Stimulated activated CD8-positive, alpha-beta memory T cell treated with anti-CD3 and anti-CD28 coated beads, Interleukin-2, amount 100 ng/mL, for 1 hour (primary cell): ENCODE measurements at places on chromosomes 1 and 21.

DNA sequence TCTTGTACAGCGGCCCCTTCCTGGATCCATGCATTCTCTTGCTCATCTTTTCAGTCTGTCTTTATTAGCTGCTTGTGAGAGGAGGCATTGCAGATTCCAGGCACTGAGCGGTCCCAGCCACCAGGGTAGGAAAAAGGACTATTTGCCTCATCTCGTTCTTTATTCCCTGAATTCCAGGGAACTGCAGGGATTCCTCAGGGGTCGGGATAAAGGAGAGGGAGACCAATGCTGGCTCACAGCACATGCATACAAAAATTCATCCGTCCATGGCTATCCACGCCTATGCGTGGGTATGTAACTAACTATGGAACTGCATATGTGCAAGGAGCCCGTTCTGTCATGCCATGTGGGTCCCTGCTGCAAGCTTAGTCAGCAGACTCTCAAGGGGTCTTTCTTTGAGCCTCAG lies 879 bp upstream of the PLPPR5 start:
- DNase-seq: no peak

DNA sequence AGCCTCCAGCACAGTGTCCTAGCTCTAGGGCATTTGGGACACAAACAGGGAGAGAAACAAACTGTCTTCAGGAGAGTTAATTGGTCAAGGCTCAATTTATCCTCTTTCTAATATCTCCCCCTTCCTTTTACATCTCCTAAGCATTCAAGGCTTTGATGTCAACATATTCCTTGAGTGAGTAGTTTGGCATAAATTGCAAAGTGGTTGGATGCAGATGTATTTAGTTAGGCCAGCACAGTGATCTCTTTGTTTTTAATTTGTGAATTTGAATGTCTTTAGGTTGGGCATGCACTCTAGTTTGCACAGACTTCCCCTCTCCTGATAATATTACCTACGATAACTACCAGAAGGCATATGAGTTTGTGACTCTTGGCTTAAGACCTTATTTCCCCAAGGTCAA lies 12.5 kb upstream of the OLFML2B start:
- no peak for DNase-seq

GRCh38 chr1:42922687-42923366 lies 35.8 kb downstream of the SLC2A1 start:
- no peak for DNase-seq

GRCh38 chr1:53698384-53698980 lies 40.5 kb downstream of the GLIS1 start:
- DNase-seq: no peak

DNA sequence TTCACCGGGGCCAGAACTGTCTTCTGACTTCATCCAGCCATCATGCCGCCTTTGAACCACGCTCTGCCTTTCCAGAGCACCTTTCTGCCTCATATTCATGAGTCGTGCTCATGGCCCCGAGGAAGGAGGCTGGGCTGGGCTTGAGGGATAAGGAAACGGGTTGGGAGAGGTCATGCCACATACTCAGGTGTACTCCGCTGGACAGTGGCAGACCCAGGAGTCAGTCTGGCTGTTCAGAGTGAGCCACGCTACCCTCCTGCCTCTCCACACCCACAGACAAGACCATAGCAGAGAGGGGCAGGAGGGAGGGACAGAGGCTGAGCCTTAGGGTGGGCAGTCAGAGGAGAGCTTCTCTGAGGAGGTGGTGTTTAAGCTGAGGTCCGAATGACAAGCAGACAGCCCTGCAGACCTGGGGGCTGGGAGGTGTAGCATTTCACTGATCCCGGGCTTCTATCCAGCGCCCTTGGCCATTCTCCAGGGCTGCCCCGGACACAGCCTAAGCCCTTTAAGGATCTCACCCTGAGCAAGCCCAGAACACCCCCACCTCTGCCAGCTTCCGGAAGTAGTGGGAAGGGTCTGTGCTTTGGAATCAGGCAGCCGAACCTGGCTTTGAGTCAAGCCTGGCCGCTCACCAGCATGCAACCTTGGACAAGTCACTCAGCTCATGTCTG lies 102.3 kb downstream of the LACTBL1 start:
- DNase-seq: no peak

DNA sequence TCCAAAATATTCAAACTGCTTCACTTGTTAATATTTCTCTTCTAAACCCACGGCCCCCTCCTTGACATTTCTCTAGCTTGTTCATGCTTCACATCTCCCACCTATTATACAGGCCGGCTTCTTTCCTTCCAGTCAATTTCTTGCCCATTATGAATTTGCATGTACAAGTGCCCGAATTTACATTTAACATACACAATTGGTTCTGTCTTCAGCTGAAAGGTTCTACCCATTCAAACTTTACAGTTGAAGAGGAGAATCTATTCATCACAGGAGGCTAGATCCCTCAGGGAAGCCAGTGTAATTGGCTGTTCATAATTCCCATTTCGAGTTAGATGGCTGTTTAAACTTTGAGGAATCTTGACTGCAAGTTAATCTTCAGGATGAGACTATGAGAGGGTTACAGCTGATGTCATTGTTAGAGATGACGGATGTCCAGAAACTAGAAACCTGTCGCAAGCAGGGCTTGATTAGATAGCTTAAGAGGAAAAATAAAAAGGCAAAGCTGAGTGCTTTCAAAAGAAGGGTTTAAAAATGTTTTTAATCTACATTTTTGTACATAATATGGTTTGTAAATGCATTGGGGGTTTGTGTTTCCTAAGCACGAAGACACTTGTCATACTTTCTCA lies 157.0 kb downstream of the ADSS2 start:
- DNase-seq: no peak

DNA sequence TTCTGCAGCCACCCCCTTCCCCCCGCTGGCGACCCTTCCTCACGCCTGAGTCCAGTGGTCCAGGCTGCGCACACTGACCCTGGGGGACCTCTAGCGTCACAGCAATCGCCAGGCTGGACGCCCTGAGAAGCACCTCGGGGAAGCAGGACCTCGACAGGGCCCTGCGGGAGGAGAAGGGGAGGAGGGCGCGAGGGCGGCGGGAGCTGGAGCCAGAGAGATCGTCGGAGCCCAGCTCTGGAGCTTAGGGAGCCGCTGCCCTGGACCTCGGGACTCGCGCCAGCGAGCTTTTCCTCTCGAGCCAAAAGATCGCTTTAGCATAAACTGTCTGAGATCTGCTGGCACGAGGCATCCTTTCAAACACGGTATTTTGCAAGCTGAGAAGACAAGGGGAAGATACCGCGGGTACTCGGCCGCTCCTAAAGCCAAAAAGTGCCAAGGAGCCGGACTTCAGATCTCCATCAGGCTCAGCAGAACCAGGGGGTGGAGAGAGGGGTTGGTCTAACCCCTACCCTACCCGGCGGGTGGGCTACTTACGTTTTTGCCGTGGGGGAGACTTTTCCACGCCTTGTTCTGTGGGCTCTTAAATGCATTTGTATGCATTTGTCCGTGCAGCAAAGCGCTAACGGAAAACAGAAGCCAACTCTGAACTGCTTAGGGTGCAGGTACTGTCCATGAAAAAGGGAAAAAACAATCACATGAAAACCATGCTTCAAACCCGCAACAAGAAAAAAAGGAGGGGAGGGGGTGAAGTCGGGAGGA lies 586 bp downstream of the COL24A1 start:
- DNase-seq: no peak

GRCh38 chr1:197304638-197305200 lies 36.7 kb downstream of the CRB1 start:
- DNase-seq: no peak

- DNase-seq: no peak
Observed at GRCh38 chr1:200226268-200226968, 183.4 kb downstream of the ZNF281 start.

DNA sequence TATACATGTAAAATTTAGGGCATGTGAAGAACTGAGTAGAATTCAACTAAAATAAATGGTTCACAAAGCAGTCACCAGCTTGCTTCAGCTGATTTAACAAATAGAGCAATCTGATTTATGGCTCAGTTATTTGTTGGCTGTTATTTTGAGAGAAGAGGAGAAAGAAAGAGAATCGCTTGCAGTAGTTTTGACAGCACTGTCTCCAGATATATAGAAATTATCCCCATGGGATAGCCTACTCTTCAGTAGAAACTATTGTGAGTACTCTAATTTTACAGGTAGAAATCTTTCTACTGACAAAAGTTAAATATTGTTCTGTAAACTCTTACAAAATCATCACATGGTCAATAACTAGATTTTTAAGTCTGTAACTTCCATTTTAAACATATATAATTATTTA lies 1098.2 kb downstream of the MRPL39 start:
- no peak for DNase-seq

GRCh38 chr1:222570837-222571236 lies 18.9 kb downstream of the TAF1A start:
- DNase-seq: no peak

GRCh38 chr1:79293611-79294010 lies 287.1 kb upstream of the ADGRL4 start:
- no peak for DNase-seq

GRCh38 chr1:165254376-165254775 lies 102.1 kb downstream of the LMX1A start:
- DNase-seq: no peak

GRCh38 chr1:4292861-4293260 lies 361.5 kb upstream of the AJAP1 start:
- no peak for DNase-seq

DNA sequence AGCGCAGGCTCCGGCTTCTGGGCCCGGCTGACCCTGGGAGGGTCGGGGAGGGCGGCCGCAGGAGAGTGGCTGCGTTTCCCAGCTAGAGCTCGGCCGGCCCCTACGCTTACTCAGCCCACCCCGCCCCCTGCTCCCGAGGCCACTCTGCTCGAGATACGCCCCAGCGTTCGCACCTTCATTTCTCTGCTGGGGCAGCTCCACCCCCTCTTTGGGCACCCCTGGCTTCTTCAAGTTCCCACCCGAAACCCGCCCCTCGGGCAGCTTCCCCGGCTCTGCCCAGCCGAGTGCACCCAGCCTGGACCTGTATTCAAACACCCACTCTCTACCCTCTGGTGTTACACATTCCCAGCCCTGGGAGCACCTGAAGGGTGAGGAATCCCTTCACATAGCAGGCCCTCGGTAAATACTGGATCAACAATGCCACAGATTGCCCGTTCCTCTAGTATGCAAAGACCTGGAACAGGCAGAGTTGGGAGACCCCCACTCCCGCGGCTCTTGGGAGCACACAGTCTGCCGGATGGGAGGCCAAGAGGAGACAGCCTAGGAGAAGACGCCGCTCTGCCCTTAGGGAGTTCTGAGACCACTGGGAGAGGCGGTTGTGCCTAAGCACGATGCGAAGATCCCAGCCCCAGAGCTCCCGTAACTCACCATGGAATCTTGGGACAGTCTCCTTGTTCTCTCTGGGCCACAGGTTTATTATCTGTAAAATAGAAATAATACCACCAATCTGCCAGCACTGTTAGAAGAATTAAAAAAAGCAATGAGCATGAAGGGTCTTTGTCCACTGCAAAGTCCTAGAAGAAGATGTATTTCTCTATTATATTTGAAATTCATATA lies 566 bp upstream of the PAQR7 start:
- no peak for DNase-seq

- no peak for DNase-seq
Observed at GRCh38 chr21:39847877-39848276, 19.4 kb upstream of the PCP4 start.

DNA sequence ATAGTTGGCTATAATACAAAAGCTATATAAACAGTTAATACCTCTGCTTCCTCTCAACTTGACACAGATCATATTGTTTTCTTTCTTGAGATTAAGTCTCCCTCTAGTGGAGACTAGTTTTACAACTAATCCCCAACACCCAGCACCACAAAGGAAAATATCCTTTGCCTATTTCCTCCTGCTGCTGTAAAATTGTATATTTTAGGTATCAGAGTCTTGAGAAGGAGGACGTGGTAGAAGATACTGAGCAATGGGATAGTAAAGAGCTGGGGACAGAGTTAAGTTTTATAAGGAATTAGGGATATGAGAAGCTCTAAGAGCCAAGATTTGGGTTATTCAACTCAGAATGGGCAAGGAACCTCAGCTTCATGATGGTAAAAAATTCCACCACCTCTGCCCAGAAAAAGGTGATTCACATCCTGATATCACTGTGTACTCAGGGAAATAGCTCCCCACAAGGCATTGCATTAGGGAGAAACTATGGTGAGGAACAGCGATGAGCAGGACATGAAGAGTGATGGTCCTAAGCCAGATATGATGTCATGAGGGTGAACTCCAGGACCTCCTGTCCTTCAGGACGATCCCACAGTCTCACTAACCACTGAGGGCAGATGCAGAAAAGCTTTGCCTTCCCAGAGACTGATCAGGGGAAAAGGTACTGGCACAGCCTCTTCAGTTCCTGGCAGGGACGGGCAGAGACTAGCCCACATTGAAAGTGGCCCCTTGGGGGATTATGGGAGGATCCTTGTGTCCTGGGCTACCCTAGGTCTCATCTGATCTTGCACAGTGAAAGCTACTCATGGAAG lies 14.7 kb upstream of the CFAP126 start:
- no peak for DNase-seq

DNA sequence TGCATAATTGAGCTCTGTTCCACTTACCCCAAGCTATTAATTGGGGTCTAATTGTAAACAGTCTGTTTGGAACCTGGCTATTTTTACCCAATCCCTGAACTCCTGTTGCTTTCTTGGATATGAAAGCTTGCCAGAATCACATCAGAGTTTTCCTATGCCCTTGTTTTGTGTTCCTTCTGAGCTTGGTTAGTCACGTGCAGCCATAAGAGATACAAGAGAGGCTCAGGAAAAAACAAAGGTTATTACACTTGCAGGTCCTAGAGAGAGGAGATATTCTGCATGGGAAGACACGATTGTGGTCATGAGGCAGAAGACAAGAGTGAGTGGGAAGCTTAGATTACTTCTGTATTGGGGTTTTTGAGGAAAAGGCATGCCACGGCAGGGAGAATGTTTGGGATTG lies 46.0 kb upstream of the RGL1 start:
- DNase-seq: no peak

GRCh38 chr1:214447557-214447871 lies 103.9 kb downstream of the PTPN14 start:
- DNase-seq: no peak

DNA sequence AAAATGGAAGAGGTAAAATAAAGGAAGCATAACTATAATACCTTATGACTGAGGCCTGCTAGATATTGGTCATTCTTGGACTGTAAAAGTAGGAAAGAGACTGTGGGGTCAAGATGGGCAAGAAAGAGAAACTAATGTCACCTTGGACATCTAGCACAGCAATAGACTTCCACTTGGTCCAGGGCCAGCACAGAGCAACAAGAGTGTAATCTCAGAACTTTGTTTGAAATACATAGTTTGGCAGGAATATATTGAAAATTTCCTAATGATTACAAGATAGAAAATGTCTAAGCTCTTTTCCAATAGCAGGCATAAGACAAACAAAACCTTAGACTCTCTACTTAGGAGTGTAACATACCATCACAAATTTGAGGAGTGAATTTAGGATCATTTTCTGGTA lies 4.6 kb downstream of the LRRC8C start:
- no peak for DNase-seq

- no peak for DNase-seq
Observed at GRCh38 chr21:21002153-21002552, 3.9 kb downstream of the NCAM2 start.

GRCh38 chr21:16159213-16159970 lies 429.6 kb downstream of the USP25 start:
- DNase-seq: no peak

GRCh38 chr1:206558794-206559671 lies 51.7 kb downstream of the RASSF5 start:
- DNase-seq: no peak

GRCh38 chr1:11749203-11749689 lies 12.7 kb upstream of the C1orf167 start:
- no peak for DNase-seq

- no peak for DNase-seq
Observed at GRCh38 chr1:27166351-27166802, 11.5 kb upstream of the SLC9A1 start.
